Right kidney (tissue), 9 donors: ENCODE measurements at places on chromosomes 6 and 20.
A peak's percentile ranks its signal among the peaks of the same experiment; 100 is the strongest.

- DNase-seq: peak; percentile 71
Measured at GRCh38 chr6:28606424-28607391, 81.0 kb downstream of the GPX5 start.

- no peak for DNase-seq
Measured at GRCh38 chr6:133411757-133412156, 170.6 kb downstream of the EYA4 start.

- peak; percentile 79 for DNase-seq
Measured at GRCh38 chr6:111872401-111873177, 663 bp downstream of the FYN start.

DNA sequence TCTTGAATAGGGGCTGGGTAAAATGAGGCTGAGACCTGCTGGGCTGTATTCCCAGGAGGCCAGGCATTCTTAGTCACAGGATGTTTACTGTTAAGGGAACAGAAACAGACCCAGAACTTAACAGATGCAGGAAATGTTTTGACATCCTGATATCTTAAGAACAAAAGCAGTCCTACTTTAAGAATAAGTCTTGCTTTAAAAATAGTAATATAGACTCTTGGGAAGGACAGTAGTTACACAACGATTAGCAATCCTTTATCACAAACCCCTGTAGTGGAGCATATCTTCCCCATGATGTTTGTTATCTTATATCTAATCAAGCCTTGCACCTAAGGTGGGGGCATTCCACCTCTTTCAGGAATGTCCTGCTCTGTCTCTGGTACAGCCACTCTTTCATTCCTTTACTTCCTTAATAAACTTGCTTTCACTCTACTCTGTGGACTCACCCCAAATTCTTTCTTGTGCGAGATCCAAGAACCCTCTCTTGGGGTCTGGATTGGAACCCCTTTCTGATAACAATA lies 493.7 kb upstream of the SULF2 start:
- DNase-seq: no peak

DNA sequence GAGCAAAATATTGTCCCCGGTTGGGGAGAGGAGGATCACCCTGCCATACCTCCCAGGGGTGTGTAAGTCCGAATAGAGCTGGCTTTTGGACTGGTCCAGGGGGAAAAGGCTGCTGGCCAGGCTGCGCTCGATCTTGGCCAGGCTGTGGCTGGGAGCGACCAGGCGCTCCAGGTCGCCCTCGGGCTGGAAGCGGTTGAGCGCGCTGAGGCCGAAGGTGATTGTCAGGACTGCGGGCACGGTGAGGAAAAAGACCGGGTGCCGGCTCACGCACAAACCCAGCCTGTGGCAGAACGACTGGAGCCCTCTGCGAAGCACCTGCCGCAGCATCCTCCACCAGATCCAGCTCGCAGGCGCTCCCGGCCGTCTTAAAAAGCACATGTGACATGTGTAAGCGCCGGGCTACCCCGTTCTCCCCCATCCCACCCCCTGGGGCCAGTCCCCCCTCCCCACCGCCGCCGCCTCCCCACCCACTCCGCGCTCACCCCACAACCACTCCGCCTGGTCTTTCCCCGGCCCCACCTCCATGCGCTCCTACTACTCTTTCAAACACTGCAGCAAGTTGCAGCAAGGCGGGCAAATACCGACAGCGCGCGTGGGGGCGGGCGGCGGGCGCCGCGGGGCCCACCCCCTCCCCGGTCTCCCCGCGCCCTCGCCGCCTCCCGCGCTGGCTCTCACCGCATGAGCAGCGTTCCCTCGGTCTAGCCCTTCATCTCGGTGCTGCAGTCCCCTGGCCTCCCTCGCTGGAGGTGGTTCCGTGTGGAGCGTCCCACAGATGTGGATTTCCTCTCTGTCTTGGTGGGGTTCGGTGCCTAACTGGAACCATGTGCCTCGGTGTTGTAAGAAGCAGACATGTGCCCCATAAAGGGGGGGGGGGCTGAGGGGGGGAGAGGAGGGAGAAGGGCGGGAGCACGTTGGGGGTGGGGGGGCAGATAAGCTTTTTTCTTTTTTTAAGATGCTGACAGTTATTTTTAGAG lies 42.4 kb downstream of the PTCHD4 start:
- peak; percentile 58 for DNase-seq
